Ammon's horn (tissue), 1 donor: ENCODE measurements at places on chromosomes 4 and X.
A peak's percentile ranks its signal among the peaks of the same experiment; 100 is the strongest.

DNA sequence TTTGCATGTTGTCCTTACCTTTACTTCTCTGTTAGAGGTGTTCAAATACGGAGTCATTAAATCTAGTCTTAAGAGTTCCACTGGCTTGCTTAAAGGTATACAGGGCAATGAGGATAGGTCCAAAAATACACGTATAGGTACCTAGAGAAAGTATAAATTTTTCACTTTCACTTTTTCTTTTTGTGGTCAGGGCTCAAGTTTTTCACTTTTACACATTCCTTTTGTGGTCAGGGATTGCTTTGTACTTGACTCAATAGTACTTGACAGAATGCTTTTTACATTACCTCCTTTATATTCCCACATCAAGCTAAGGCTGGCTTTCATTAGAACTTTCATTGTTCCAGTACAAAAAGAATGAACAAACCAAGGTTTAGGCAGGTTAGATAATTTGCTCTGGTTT, 21.7 kb downstream of the TMEM184C start:
- DNase-seq: no peak

DNA sequence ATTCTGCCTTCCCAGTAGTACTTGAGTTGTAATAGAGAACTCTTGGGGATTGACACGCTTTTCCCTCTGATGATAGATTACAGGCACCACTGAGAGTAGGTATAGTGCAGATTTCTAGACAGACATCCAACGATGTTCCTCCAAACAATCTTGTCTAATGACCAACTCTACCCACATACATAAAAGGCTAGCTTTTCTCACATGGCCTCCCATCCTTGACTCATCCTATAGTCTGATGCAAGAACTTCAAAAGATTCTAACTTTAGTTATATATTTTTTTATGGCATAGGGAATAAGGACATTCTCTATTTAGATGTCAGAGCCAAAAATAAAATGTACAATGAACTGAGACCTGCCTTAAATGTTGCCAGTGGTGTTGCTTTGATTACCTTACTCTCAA, 60.9 kb downstream of the GLRA2 start:
- no peak for DNase-seq

DNA sequence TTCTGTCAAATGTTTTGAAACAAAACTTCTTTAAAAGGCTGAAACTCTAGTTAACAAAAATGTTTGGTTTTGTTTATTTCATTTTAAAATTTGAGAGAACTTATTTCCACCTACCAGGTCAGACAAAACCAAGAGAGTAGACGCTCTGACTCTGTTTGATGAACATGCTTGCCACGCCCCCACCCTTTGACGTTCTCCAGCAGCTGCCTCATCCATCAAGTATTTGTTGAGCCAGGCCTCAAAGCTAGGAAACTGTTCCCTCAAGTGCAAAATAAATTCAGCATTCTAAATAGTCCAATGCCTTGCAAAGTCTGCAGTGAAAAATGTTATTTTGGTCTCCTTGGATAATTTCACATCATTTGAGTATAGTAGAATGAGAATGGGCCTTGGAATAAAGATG, 121.6 kb downstream of the GUCY2F start:
- DNase-seq: no peak

- DNase-seq: no peak
These were observed 24.7 kb downstream of the RAB33A start for GRCh38 chrX:130196466-130196865.

- DNase-seq: no peak
These were observed 345.1 kb upstream of the NR3C2 start for GRCh38 chr4:148787285-148787684.

GRCh38 chr4:171650543-171650942, 162.7 kb upstream of the GALNTL6 start:
- no peak for DNase-seq

DNA sequence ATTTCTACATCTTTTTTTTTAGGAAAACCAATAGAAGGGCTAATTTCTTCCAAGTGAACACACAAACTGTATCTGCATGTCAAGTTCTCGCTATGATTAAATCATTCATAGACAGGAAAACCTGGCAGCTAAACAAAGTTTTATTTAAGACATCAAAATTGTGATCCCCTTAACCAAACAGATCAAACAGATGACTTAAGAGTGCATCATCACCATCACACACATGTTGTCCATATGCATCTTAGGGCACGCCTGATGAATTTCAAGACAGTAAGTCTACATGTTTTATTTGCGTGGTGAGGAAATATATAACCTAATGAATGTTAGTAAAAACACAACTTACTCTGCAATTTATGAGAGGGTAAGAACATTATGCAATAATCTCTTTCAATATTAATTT, 317.0 kb upstream of the ANXA10 start:
- no peak for DNase-seq

DNA sequence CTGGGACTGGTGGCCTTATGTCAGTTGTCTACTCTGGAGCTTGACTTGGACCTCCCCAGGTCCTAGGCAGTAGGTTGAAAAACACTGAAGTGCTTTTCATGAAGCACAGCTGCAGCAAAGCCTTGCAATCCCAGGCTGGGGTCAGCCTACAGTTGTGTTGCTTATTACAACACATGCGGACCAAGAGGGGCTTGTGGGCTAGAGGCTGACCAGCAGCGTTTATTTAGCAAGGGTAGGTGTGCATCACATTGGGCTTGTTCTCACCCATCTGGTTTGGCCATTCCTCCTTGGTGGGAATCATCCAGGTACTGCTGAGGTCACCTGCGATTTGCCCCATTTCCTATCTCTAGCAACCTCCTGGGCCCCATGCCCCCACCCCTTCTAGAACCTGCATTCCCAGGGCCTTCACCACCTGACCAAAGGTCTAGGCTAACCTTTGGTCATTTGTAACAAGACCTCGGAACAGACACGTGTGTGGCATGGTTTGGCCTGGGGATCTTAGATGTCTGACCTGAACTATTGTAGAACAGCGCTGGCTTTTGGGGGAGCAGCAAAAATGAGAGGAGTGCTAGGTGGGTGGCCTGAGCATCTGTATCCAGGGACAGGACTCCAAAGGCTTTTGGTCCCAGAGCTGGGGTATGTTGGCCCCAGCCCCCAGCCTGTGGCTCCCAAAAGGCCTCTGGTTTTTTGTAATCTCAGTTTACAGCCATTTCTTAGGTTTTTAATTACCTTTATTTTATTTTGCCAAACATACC, 3.0 kb downstream of the RPL10 start:
- DNase-seq: no peak

- no peak for DNase-seq
These were observed 6.9 kb downstream of the FGA start for GRCh38 chr4:154583677-154584076.

GRCh38 chrX:153862369-153863250, 23.4 kb downstream of the L1CAM start:
- DNase-seq: no peak

GRCh38 chr4:11376146-11376545, 52.5 kb downstream of the HS3ST1 start:
- DNase-seq: no peak

GRCh38 chr4:3871881-3872833, 106.0 kb downstream of the ADRA2C start:
- no peak for DNase-seq

- DNase-seq: no peak
These were observed 332.1 kb downstream of the ARAP2 start for GRCh38 chr4:35912174-35912573.

DNA sequence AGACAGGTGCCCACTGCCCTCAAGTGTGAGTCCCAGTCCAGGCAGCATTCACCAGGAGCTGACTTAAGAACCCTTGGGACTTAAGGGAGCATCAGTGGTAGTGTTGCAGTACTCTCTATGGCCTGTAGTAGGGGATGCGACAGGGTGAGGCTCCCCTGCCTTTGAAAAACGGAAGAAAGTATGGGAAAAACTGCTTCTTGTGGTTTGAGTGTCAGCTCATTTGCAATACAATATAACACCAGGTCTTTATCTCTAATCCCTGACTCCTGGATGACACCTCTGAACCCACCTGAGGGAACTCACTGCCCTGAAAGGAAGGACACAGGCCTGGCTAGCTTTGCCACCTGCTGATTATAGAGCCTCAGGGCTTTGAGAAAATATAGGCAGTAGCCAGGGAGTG, 176.0 kb downstream of the SMARCA1 start:
- DNase-seq: no peak

DNA sequence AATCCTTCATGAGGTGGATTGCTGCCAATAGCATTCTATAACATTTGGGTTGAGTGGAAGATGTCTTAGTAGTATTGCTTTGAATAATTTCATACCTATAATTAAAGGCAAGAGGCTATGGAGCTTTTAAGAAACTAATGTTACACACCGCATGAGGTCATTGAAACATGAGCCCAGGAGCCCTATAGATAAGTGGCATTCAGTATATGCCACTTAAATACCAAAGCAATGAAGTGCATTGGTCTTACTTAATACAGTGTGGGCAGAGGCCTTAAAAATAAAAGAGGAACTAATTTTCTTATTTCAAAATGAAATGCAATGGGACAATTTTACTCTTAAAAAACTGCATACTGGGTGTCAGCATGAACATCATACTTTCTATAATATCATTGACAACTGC, 47.5 kb downstream of the SPATA18 start:
- DNase-seq: no peak

- no peak for DNase-seq
These were observed 7.9 kb downstream of the CXCL6 start for GRCh38 chr4:73844345-73844744.

DNA sequence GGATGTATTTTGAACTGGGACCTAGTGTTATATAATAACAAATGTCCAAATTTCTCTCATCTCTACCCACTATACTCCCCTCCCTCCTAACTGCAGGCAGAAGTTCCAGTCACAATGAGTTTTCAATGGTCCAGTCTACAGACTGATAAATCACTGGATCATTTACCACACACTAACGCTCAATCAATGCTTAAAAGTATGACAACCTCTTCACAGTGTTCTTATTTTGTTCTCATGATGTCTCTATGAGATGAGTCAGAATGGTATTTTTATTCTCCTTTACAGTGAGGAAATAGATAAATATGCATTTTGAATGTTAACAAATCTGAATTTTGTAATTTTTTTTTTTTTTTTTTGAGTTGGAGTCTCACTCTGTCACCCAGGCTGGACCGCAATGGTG, 83.7 kb upstream of the ETNPPL start:
- DNase-seq: no peak

GRCh38 chr4:33864290-33864859, 2379.9 kb downstream of the ARAP2 start:
- DNase-seq: no peak

GRCh38 chr4:136818811-136819330, 713.4 kb downstream of the PCDH18 start:
- DNase-seq: no peak

GRCh38 chrX:134161162-134161561, 75.8 kb upstream of the CCDC160 start:
- no peak for DNase-seq

GRCh38 chr4:55534306-55534705, 12.4 kb downstream of the CLOCK start:
- no peak for DNase-seq

DNA sequence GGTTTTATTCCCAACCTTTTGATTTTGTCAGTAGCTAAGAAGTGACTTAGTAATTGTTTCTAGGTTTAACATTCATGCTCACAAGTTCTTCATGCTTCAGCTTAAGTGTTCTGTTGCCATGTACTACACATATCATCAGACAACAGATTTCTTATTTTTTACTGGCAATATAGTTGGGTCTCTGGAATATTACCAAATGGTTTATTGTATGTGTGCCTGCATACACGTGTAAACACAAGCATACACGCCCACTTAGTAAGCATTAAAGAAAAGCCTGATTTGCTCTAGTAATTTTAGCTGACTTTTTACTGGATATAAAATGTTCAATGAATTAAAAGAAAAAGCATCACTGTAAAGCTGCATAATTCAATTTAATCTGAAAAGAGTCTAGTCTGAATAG, 199.8 kb downstream of the CAMK2D start:
- DNase-seq: no peak

- no peak for DNase-seq
These were observed 49.3 kb downstream of the LIMCH1 start for GRCh38 chr4:41587286-41587685.

DNA sequence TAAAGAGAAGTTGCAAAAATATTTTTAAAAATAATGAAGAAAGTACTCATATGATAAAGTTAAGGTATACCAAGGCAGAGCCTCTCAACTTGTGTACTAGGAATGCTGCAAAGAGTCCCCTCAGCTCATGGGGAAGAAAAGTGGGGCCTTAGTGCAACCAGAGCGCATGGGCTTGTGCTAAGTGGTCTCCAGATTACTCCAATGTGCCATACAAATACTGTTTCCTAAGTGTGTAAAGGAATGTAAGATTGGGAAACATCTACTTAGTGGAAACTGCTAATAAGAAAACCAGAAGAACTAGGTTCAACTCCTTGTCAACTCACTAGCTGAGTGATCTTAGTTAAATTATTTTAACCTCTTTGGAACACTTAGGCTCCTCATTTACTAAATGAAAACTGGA, 39.1 kb downstream of the NAF1 start:
- no peak for DNase-seq

- no peak for DNase-seq
These were observed 4.0 kb downstream of the DCLK2 start for GRCh38 chr4:150082241-150082640.

GRCh38 chr4:174813292-174813691, 15.8 kb downstream of the GLRA3 start:
- peak; percentile 30 for DNase-seq

DNA sequence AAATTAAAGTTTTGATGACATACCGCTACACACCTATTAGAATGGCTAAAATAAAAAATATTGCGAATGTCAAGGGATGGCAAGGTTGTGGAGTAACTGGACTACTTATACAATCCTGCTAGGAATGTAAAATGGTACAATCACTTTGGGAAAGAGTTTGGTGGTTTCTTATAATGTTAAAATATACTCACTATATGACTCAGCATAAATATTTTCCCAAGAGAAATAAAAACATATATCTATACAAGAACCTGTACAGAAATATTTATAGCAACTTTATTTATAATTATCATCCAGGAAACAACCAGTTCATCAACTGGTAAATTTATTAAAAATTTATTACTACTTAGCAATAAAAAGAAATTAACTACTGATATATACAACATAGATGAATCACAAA, 89.7 kb downstream of the SLC10A7 start:
- no peak for DNase-seq

GRCh38 chr4:44237643-44238042, 211.0 kb downstream of the KCTD8 start:
- DNase-seq: no peak

- no peak for DNase-seq
These were observed 16.0 kb upstream of the RBM3 start for GRCh38 chrX:48558271-48558670.

DNA sequence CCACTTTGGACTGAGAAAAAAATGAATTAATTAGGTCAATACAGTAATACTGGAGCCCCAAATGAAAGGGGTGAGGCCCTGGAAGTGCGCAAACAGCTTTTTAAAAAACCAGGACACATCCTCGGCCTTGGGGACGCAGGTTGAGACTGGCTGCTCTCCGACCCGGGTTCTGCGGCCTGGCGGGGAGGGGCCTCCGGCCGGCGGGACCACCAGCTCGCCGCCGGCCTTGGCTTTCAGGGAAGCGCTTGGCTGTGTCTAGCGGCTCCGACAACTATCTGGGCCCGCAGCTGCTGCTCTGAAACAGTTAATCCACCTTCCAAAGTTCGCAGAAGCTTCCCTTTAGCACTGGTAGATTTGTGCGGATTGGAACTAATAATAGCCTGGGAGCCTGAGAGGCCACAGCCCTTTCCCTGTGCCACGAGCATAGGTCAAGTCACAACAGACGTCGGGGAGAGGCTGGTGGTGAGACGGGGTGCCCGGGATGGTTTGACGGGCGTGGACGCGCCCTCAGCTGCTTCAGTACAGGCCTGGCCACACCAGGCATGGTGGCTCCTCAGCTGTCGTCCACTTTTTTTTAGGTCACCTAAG, 1.1 kb upstream of the SEL1L3 start:
- no peak for DNase-seq

GRCh38 chrX:43861750-43862149, 20.5 kb downstream of the MAOB start:
- DNase-seq: no peak
